ENCODE measurements at places on chromosomes 7 and 10.

GRCh38 chr7:40808378-40808942 lies 673.7 kb downstream of the SUGCT start:
- peak; percentile 87 for DNase-seq

GRCh38 chr10:83592337-83592935 lies 546.9 kb upstream of the GHITM start:
- DNase-seq = no peak

DNA sequence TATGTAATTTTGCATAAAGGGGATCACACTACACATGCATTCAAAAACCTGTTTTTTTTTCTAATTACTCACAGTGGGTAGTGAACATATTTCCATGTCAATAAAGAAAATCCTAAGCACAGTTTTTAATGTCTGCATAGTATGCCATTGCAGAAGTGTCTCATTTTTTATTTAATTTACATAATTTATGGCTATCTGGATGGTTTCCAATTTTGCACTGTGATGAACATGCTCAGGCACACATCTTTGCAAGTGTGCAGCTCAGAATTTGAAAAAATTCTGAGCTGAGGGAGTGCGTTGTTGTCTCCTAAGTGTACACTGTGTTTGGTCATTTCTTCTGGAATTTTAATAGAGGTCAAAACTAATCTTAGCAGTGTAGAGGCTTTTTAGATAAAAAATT lies 2.2 kb downstream of the NPFFR1 start:
- DNase-seq = no peak

DNA sequence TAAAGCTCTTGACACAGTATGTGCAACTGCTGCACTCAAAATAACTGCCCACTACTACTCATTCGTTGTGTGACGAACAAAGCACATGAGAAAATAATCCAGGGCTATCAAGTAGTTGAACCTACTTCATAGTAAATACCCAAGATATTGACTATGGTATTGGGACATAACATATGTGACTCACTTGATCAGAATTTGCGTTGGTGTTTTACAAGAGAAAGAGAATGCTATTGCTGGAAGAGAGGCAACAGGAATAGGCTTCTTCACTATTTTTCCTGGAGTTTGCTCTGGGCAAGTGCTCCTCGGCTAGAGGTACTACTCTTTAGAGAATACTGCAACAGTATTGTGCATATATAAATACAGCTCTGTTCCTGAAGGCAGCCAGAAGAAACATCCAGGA lies 2.5 kb downstream of the DGKB start:
- DNase-seq = no peak

DNA sequence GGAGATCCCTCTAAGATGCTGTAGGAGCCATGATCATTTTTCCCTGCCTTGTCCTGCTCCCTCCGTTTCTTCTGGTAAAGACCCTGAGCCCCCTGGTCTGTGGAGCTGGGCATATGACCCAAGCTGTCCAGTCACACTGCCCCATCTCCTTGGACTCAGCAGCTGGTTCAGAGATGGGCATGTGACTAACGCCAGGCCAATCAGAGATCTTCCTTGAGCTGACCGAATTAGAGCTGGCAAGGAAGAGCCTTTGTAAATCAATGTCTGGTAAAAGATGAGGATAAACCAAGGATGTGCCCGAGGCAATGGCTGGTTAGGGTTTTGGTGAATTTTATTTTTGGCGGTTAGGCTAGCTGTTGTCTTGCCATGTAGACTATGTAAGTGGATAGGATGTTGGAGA lies 173.3 kb downstream of the LCOR start:
- no peak for DNase-seq

DNA sequence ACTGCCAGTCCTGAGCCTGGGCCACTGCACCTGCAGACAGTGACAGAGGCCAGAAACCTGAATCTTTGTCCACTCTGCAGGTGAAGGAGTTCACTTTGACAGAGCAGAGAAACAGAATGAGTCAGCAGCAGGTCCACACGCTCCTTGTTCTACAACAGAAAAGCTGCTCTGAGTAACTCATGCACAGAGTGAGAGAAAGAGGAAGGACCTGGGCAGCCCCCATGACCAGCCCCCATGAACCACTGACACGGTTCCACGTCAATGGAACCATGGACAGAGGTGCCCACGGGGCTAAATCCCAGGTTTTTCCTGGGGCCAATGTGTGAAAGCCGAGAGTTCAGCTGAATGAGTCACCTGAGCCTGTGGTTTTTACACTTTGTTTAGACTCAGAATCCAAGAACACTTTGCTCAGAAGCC lies 40.8 kb upstream of the CTBP2 start:
- peak; percentile 22 for DNase-seq

- no peak for DNase-seq
These were observed 48.6 kb downstream of the FBXW4 start for GRCh38 chr10:101646364-101646763.

All from coronary artery (tissue), 2 donors.